ENCODE measurements at places on chromosomes 1 and 21.
A peak's percentile ranks its signal among the peaks of the same experiment; 100 is the strongest.

GRCh38 chr1:93925206-93925605 lies 16.0 kb upstream of the GCLM start:
- no peak for DNase-seq

DNA sequence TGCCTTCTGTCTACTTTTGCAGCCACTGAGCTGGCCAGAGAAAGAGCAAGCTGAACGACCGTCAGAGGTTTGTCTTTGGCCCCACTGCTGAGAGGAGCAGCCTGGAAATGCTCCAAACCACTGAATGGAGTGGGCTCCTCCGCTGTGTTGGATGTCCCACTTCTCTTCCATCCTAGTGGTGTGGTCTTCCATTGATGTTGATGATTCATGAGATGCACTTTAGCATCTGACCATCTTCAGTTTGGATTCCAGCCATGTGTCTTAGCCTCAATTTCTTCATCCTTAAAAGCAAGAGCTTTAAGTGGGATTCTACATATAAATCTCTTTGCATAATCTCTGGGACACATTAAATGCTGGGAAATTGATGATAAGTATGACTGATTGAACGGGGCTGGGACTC lies 276.9 kb downstream of the SIPA1L2 start:
- DNase-seq = no peak

- no peak for DNase-seq
These were observed 44.0 kb downstream of the FLVCR1 start for GRCh38 chr1:212902054-212902453.

- DNase-seq = no peak
These were observed 30.0 kb upstream of the PM20D1 start for GRCh38 chr1:205879974-205880373.

DNA sequence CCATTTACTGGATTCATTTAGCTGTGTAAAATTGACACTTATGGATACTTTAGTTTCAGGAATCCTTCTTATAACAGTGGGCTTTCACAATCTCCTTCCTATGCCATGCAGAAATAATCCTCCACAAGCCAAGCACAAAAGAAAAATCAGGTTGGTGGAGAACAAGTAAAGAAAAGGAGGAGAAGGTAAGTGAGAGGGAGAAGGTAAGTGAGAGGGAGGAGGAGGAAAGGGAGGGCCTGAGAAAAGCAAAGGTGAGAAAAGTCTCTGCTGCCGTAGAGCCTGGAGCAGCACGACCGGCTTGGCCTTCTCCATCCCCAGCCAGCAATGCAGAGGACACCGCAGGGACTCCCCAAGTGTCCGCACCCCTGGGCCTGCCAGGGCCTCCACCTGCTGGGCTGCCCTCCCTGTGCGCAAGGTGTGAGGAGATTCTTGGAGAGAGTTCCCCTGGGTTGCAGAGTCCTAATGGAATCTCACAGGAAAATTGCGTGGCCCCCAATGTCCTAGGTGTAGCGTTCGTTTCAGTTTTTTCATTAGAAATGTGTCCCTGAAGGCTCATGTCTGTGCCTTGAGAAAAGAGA lies 39.0 kb downstream of the PRMT2 start:
- no peak for DNase-seq

DNA sequence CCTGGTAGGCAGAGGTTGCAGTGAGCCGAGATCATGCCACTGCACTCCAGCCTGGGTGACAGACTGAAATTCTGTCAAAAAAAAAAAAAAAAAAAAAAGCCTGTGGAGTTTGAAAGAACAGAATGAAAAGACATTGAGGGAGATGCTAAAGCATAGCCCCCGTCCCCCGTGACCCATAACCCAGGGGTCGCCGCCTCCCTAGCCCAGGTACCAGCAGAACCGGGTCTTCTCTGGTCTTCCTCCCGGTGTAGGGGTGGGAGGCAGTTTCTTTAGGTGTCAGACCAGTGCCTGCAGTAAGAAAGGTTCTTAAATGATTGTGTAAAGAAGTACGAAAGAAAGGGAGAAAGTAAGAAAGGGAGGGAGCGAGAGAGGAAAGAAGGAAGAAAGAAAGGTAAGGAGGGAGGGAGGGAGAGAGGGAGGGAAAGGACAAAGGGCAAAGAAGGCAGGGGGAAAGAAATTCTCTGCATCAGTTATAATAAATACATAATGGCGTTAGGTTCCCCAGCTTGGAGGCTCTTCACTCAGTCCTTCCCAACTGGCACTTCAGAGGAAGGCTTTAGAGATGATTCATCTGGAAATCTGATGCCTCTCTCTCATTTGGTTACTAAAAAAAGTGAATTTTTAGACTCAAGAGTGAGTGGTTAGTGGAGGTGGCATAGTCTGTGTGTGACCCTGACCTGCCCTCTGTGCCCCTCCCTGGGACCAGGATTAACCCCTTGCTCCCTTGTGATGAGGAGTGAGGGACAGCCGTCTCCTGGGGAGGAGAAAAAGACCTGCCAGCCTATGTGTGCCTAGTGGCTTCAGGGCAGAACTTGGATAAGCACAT lies 1.1 kb downstream of the IL24 start:
- no peak for DNase-seq

DNA sequence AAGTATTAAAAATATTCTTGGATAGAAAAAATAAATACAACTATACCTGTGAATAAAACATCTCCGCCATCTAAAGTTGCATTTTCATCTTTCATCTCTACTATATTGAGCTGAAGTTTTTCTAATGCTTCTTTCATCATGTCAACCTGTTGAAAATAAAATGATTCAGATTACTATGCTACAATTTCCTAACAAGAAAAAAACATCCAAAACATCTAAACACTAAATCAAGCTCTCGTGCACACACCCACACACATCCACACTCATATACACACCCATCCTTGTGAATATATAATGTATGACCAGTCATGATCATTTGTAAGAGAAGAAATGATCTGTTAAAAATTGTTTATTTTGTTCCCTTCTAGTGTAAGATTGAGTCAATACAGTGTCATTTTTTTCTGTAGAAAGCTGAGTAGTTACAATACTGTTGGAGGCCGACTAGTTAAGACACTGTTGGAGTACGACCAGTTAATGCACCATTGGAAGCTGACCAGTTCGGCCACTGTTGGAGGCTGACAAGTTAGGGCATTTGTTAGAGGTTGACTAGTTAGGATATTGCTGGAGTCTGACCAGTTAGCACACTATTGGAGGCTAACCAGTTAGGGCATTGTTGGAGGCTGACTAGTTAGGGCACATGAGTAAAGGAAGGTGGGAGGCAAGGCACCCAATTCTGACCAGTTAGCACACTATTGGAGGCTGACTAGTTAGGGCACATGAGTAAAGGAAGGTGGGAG lies 82.4 kb upstream of the BCL10 start:
- DNase-seq = no peak

DNA sequence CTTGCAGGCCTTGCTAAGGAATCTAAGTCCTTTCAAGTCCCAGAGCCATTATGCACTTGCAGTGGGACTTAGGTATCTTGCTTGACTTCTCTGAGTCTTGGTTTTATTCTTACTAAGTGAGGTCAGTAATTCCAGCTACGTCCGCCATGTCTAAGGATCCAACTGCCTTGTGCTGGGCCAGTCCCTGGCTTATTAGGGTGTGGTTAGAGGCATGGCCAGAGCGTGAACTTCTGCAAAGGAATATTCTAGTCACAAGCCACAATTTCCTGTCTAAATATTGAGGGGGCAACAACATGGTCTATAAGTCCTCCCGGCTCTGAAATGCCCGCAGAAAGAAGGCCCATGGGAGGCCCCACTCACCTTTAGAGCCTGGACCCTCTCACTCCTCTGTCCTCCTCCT lies 82.9 kb downstream of the TMEM53 start:
- DNase-seq = no peak

- DNase-seq = peak; percentile 68
These were observed 17.7 kb upstream of the SNX27 start for GRCh38 chr1:151594143-151594625.

GRCh38 chr1:156487862-156488261 lies 12.7 kb downstream of the MEF2D start:
- DNase-seq = no peak

DNA sequence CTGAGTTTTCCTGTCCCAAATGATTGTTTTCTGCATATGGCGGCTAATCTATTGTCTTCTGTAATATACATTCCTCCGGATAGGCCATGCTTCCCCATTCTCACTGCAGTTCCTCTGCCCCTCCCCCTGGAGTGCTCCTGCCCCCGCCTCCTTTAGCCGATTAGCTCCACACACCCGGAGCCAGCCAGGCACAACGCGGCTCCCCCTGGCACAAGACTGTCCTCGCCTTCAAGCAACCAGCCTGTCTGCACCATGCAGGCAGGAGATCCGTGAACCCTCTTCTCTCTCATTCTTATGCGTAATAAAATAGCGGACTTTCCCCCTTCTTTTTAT lies 18.0 kb downstream of the SERTAD4 start:
- DNase-seq = no peak

GRCh38 chr1:221509575-221510355 lies 232.1 kb downstream of the DUSP10 start:
- no peak for DNase-seq

GRCh38 chr1:229114315-229114714 lies 156.6 kb upstream of the RAB4A start:
- no peak for DNase-seq

DNA sequence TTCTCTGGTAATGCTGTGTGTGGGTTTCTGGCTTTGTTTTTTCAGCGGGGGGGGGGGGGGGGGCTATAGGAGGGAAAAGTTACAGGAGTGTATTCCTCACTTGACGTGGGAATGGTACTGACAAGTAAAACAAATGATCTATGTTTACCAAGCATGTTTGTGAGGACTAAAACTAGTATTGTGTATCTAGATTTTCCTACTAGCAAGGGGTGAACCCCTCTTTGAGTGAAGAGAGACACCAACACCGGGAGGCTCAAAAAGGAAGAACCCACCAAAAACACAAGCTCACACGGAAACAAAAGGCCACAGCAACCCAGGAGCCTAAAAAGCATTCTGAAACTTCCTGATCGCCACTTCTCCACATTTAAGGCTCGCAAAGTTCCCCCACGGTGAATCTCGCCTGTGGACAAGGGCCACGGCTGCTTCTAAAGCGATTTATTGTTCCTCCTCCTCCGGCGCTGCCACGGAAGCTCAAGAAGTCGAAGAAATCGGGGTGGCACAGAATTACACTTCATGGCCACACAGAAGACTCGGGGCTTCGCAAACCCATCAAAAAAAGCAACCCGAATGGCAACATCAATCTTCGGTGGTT lies 703 bp downstream of the PUM1 start:
- DNase-seq = no peak

- no peak for DNase-seq
These were observed 17.3 kb downstream of the CSF1 start for GRCh38 chr1:109927911-109928321.

- no peak for DNase-seq
These were observed 14.3 kb downstream of the NHLH2 start for GRCh38 chr1:115826628-115827027.
